ENCODE measurements at places on chromosomes 2 and 18.
A peak's percentile ranks its signal among the peaks of the same experiment; 100 is the strongest.

DNA sequence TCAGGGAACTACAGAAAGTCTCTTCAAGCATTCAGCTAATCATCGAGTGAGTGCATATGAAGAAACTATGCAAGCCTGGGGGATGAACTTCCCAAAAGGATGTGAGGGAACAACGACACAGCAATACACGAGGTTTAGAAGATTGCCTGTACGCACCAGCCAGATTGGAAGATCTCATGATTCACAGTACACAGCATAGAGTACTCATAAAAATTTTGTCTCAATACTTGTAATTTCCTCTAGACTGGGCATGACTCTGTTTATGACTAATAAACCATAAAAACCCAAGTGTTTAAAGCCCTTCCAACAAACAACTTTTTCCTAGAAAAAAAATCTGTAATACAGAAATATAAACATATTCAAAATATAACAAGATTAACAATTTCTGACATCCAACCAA, 279.7 kb downstream of the KCNJ3 start:
- no peak for DNase-seq

GRCh38 chr2:52916981-52917380, 850.6 kb upstream of the CHAC2 start:
- DNase-seq = no peak

- no peak for DNase-seq
These were observed 112.2 kb downstream of the CEP192 start for GRCh38 chr18:13103366-13103765.

DNA sequence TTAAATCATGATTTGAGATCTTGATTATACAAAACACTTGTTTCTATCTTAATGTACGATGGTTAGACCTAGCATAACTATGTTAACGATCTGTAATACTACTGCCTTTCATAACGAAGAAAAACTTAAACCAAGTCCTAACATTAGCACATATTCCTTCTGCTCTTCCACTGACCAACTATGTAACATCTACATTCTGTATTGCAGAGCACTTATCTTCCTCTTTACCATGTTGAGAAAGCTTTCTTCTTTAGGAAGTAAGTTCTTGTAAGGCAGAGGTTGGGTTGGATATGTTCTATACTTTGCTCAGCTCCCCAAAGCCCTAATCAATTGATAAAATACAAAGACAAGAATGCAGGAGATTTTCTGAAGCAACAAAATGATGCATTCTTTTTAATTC, 7.9 kb upstream of the ZNF407 start:
- DNase-seq = no peak

DNA sequence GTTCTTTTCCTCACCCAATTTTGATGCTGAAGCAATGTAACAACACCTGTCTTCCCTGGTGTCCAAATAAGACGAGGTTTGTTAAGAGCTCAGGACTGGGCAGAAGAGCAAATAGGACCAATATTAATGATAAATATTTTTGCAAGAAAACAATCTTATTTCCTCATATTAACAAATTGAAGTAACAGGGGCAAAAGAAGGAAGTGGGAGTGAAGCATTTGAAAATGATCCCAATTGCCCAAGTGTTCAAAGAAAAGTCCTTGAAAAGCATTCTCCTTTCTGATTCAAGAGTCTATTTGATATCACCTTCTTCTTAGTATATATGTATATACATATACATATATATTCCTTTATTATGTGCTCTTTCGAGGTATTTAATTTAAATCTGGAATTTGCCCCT, 418.8 kb downstream of the ARHGAP15 start:
- no peak for DNase-seq

DNA sequence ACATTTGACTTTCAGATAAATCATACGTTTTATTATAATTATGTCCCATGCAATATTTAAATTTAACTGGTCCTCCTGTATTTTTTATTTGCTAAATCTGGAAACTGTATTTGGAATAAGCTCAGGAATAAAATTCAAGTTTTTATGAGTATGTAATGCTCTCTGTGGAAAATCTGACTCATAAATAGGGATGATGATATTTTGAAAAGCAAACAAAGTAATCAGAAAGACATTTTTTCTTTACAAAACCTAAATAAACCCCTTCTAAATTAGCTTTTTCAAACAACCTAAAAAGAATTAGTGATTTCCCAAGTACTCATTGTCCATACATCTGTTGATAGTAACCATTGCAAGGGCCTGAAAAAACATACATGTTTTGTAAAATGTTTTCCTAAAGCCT, 41.1 kb downstream of the ASB1 start:
- peak; percentile 75 for DNase-seq

GRCh38 chr2:24875272-24875671, 44.8 kb downstream of the ADCY3 start:
- DNase-seq = peak; percentile 47

- DNase-seq = no peak
These were observed 103.0 kb downstream of the QPCT start for GRCh38 chr2:37447446-37447845.

GRCh38 chr2:225270053-225270452, 129.5 kb upstream of the NYAP2 start:
- DNase-seq = no peak

DNA sequence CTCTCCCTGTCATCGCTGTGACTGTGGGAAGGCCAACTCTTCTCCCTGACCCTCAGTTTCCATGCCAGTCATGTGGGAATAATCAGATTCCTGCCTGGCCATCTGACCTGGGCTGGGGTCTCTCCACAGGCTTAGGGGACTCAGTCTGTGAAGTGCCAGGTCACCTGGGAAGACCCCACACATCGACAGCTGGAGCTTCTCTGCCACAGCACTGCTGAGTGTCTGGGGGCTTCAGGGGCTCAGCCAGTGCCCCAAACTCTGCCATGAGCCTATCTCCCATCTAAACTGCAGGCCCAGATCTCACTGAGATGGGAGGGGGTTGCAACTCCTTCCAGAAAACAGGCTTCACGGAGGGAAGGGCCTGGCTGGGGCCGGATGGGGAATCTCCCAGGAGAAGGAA, 42.0 kb upstream of the OTOS start:
- no peak for DNase-seq

DNA sequence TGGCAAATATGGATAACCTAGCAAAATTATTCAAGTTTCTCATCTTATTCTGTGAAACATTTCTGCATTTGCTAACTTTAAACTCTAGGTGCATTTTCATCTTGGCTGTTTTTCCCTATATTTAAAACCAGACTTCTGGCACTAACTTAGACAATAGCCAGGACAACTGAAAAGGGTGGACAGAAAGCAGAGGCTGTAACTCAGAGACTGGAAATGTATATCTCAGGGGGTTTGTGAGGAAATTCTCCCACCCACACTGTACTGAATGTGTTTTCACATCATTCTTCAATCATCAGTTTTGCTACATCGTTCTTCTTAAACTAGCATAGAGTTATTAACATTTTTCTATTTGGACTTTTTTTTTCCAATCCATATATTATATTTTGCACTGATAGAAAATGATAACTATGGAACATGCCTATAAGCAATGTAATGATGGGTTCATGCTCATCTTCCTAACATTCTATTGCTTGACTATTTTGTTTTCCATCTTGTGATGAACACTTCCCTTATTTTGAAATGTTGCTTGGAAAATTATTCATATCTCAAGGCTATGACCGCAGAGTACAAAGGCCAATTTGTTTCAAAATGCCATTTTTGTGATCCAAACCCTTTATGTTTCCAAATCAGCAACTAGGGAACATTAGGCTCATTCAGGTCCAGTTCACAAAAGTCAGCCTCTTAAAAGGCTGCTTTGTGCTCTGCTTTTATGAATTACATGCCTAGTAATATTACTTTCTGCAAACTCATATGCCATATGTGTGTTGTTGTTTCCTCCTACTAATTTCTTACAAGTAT, 125.8 kb upstream of the CDH19 start:
- DNase-seq = no peak

- peak; percentile 91 for DNase-seq
These were observed 665.1 kb upstream of the ZEB2 start for GRCh38 chr2:145184741-145185651.

DNA sequence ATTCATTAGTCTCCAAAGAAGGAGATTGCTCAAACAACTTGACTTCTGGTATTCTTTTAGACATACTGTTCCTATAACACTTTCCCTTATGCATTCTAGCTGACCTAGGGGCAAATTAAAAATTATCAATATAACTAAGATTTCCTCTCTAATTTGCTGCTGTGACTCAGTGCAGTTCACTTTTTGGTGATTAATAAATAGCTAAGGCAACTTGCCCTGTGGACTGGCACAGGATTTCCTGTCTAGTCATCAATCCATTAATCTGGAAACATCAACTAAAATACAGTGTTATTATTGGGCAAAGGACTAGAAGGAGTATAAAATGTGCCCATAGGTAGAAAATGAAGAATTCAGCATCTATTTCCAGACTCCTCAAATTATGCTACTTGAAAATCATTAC, 83.5 kb upstream of the SERPINE2 start:
- DNase-seq = no peak

- DNase-seq = no peak
These were observed 104.3 kb downstream of the MYO5B start for GRCh38 chr18:50090370-50091312.

Measured in fibroblast of gingiva (primary cell).